ENCODE measurements at places on chromosomes 1 and 21.

DNA sequence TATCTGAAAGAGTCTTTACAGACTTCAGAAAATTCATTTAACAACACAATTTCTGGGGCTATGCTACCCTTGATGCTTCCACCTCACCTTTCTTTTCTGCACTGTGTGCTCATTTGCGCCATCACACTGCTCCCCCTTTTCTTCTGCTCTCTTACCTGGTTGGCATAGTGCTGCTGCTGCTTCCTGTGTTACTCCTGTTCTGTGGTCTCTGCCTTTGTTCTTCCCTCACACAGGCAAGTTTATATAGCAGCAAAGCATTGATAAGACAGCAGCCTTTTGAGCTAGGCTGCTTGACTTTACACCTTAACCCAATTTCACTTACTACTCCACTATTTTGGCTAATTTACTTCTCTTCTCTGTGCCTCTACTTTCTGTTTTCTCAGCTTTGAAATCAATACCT lies 18.3 kb downstream of the SGIP1 start:
- no peak for DNase-seq

- no peak for DNase-seq
Measured at GRCh38 chr1:216559359-216559758, 136.1 kb upstream of the USH2A start.

- no peak for DNase-seq
Measured at GRCh38 chr21:22791376-22791775, 1793.2 kb downstream of the NCAM2 start.

DNA sequence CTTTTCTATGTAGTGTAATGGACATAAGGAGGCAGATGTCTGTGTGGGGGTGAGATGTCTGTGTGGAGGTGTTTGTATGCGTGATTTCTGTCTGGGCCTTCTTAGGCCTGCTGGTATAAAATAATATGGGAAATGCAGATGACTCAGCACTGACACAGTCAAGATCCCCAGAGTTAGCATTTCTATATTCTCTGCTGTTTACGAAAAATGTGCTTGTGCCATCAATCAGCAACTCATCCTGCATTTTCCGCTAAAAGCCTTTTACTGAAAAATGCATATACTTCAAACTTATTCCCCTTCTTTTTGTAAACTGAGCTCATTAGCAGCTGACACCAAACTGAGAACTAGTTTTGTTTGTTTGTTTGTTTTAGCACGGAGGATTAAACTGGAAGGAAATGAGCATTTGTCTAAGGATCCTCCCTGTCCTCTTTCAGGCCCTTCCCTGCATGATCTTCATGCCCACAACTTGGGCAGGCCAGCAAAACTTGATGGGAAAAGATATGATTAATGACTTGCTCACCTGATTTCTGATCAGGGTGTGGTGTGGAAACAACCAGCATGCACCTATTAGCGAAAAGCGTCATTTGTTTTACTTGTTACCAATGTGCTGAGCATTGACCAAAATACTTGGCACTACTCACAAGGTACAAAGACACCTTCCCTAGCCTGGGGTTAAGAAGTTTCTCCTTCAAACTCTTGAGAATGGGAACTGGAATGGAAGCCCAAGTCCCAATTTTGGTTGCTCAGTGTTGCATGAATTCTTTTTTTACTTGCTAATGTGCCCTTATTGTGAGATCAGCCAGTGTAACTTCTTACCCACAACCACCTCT lies 77.4 kb downstream of the NDUFS5 start:
- peak; percentile 79 for DNase-seq

DNA sequence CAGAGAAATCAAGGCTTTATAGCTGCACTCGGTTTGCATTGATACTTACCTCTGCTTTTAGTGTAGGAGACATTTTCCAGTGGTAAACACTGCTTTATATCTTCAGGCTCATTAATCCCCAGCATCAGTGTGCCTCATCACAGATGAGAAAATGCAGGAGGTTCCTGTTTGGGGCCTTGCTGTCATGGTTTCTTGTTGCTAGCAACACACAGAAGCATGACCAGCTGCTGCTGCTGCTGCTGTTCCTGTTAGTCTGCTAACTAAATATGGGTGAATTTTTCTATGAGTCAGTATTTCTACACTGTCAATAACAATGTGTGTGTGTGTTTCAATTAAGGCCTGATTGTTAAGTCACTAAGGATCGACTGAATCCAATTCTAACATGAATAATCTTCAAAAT lies 85.8 kb upstream of the RGS1 start:
- DNase-seq: peak; percentile 93

GRCh38 chr1:209895709-209896108 lies 42.3 kb upstream of the SYT14 start:
- DNase-seq: peak; percentile 57

DNA sequence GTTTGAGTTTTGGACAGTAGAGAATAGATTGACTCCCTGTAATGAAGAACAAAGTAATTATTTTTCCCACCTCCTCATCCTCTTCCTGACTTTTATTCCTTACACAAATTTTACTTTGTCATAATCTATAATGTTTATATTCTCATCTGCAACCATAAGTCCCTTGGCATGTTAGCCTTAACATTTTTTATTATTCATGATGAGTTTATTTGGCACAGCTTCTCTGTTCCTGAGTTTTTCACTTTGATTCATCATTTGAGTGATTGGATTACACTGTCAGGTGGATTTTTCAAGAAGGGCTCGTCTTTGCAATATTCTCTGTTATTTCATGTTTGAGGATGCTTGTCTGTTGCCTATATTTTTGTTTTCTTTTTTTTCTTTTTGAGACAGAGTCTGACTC lies 35.7 kb downstream of the TNFRSF8 start:
- no peak for DNase-seq

DNA sequence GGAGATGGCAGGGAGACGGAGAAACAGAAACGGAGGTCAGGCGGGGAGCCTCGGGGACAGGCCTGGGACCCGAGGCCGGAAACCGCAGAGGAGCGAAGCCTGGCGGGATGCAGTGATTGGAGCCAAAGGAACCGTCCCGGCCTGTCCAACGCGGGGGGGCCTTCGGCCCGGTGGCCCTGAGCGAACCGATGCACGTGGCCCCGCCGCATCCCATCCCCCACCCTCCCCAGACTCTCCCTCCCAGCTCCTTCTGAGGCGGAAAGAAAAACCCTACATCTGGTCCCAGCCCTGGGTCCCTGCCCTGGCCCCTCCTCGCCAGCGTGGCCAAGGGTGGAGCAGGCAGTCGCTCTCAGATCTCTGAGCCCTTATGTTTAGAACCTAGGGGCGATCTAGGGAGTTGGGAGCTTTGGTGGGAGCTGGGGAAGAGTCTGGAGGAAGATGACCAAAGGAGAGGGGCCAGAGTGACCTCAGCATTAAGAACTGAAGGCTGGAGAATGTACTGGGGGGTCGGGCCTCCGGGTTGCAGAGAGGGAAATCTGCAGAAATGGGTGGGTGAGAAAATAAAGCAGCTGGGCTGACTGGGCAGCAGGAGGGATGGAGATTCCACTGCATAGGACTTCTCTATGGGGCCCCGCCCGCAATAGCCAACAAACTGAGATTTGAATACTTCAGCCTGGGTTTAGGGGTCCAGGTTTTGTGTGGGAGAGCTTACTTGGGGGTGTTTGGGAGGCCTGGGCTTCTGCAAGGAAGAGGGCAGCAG lies 1.5 kb upstream of the CRABP2 start:
- DNase-seq: peak; percentile 88

- DNase-seq: no peak
Measured at GRCh38 chr1:65844296-65844695, 51.6 kb downstream of the PDE4B start.

GRCh38 chr1:38076038-38076437 lies 29.4 kb upstream of the POU3F1 start:
- DNase-seq: peak; percentile 27
